ENCODE measurements at places on chromosomes 4 and X.

- peak; percentile 44 for DNase-seq
Measured at GRCh38 chr4:40283413-40283812, 51.7 kb upstream of the CHRNA9 start.

GRCh38 chr4:124803641-124804040 is 91.1 kb upstream of the ANKRD50 start:
- no peak for DNase-seq

- no peak for DNase-seq
Measured at GRCh38 chr4:156956359-156956758, 15.2 kb downstream of the PDGFC start.

GRCh38 chr4:184782731-184783373 is 42.9 kb downstream of the ACSL1 start:
- DNase-seq, result peak; percentile 11

DNA sequence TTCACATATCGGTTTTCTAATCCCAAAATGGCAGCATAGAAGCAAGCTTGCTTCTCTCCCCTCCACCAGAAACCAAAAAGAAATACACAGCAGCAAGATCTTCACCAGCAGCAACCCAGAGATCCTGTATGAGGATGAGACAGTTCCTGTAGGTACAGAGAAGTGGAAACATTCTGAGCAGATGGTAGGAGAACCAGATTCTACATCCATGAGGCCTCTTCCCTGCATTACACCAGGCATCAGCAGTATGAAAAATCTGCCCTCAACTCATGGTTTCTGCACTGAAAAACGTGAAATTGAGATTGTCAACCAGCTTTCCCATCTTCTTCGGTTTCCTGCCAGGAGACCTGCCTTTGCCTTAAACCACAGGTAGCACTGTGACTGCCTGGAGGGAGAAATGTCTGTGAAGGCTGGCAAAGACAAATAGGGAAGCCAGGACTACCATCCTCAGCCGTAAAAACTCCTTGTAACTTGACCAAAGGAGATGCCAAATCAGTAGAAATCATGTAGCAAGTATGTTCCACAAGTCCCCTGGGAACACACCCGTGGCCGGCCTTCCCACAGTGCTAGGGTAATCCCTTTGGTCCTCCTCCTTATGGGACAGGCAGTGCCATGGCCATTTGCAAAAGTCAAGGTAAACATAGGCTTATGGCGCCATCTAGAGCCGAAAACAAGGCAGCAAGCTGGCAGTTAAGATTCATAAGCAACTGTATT is 24.0 kb upstream of the MTHFD2L start:
- peak; percentile 78 for DNase-seq

DNA sequence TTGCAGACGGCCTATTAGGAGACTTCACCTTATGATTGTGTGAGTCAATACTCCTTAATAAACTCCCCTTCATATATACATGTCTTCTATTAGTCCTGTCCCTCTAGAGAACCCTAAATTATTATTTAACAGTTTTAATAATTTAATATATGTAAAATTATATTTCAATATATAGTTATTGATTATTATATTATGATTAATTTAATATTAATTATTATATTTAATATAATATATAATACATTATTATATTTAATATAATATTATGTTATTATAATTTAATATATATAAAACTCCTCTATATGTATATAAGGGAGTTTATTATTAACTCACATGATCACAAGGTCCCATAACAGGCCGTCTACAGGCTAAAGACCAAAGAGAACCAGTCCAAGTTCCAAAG is 533.2 kb downstream of the ARAP2 start:
- no peak for DNase-seq

- peak; percentile 55 for DNase-seq
Measured at GRCh38 chrX:39773923-39774773, 323.6 kb downstream of the BCOR start.

DNA sequence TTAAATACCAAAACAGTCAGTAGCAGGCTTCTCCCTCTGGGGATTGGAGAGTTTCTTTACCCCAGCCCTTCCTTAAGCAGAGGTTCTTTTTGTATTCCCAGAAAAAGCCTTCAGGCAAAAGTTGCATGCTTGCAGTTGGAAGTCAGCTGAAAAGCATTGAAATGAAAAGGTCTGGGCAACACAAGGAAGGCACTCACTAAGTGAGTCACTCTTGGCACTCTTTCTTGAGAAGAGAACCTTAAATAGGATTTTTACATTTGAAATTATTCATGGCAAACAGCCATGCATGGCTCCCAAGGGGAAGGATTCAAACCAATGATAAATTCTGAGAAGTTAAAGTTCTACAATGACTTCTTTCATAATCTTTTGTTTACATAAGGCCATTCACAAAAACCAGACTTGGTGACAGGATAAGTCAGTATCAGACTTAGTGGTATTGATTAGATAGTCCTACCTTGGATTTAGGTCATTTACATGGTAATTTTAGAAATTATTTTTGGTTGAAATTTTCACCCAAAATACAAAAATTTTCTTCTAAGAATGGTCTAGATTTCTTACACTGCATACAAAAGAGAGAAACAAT is 2068.9 kb downstream of the PCDH7 start:
- no peak for DNase-seq

DNA sequence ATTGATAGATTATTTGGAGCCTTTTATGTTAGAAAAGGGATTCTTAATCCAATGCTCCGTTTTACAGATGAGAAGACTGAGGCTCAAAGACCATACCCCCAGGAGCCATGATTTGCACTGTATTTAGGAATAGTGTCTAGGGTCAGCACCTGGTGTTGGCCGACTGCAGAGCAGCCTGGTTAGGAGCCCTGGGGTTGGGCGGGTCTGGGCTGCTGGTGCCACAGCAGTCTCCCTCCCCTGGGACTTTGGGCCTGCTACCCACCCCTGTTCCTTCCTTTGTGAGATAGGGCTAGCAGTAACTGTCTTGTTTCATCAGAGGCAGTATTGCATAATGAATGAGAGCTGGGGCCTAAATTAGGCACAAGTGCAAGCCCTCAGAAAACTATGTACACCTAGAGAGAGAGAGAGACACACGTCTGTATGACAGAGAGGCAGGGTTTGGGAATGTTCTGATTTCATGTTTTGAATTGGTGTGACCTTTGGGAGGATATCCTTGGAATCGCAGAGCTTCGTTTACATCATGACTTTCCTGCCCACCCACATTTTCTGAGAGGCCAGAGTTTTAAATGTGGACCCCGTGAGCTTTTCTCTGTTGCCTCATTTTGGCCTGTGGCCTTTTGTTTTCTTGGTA is 111.7 kb downstream of the PTTG2 start:
- no peak for DNase-seq

GRCh38 chr4:169404960-169405359 is 134.2 kb upstream of the SH3RF1 start:
- DNase-seq, result no peak

GRCh38 chr4:178556796-178557195 is 1114.6 kb upstream of the AGA start:
- no peak for DNase-seq

- peak; percentile 85 for DNase-seq
Measured at GRCh38 chrX:1521459-1521956, 15.5 kb downstream of the P2RY8 start.

DNA sequence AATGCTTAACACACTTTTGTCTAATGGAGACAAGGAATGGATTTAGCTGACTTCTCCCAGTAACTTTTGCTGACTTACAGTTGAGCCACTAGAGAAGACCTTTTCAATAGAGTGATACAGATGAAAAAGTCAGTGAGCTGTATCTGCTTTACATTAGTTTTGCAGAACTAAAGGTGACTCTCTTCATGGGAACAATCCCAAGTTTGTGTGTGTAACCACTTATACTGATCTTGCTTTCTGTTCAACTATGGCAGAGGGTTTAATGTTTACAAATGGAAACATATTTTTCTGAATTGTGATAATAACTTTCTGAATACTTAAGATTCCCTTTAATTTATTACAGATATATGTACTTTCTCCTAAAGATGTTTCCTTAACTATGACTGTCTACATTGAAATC is 182.6 kb upstream of the PUDP start:
- DNase-seq, result no peak

GRCh38 chrX:136266828-136267227 is 15.6 kb upstream of the MAP7D3 start:
- DNase-seq, result no peak

- DNase-seq, result no peak
Measured at GRCh38 chr4:125049711-125050110, 265.0 kb upstream of the FAT4 start.

DNA sequence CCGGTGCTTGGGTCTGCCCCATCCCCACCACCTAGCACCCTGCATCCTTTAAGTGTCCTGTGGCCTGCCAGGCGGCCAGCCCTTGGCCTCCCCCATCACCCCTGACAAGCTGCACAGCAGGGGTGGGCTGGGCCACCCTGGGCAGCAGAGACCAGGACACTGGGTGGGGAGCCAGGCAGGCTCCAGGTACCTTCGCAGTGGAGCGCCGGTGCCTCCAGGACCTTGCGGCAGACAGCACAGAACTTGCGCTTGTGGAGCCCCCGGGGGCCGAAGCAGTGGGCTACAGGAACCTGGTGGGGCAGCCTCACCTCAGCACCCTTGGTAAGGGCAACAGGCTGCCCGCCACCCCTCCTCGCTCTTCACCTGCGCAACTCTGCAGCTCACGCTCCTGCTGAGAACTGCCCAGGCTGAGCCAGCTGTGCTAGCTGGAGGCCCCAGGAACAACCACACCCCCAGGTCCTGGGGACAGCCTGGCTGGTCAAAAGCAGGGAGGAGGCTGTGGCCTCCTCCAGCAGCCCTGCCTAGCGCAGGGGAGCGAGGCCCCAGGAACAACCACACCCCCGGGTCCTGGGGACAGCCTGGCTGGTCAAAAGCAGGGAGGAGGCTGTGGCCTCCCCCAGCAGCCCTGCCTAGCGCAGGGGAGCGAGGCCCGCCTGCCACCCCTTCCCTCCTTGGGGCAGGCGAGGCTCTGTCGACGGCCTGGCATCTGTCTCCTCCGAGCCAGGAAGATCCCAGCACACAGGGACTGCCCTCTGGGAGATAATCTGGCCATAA is 4.6 kb downstream of the DGKQ start:
- DNase-seq, result no peak

- no peak for DNase-seq
Measured at GRCh38 chr4:106629268-106629625, 260.7 kb upstream of the GIMD1 start.

DNA sequence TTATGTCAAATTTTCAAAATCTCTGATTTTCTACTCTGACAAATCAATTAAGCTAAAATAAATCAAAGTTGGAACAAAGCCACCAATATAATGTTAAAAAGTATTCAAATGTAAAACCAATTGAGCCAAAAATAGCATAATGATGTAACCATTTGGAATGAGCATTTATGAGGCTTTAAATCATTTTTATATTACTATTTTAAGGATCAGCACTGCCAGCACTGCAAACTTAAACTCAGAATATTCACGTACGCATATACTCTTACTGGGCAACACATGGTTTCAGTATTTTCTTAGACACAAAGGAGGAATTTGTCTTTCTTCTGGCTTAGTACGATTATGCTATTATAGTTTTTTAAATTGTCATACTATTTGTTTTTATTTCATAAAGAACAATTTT is 52.2 kb downstream of the AFAP1 start:
- no peak for DNase-seq

DNA sequence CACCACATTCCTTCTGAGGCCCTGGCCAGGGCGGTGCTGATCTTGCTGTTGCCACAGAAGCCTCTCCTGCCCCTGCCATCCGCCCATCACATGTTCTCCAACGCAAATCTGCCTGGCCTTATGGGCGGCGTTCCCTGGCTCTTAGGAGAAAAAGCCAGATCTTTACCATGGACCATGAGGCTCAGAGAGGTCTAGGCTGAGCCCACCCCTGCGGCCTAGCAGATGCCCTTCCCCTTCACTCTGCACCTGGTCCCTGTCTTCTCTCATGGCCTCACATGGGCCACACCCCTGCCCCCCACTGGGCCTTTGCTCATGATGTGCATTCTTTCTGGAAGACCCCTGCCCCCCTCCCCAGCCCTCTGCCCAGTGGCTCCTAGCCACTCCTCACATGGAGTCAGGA is 78.5 kb downstream of the CRMP1 start:
- DNase-seq, result no peak

- DNase-seq, result no peak
Measured at GRCh38 chrX:135890087-135890585, 3.1 kb downstream of the CT45A10 start.

- no peak for DNase-seq
Measured at GRCh38 chrX:41580423-41581064, 108.2 kb upstream of the GPR34 start.

- DNase-seq, result no peak
Measured at GRCh38 chr4:67933038-67933437, 30.3 kb downstream of the TMPRSS11A start.

DNA sequence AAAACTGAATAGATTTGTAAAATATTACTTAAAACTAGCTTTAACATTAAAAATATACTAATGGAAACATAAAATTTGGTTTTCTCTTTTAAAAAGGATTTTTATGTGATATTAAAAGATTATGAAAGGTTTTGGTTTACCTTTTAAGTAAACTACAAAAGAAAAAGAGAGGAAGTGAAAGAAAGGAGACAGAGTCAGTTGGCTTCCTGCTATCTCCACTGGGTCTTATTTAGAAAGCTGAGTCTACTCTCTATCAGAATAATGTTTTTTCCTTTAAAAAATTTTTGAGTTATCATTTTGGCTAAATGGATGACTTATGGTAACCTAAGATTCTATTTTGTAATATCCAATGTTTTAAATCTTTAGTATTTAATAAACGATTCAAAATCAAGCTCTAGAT is 21.6 kb upstream of the ATP8A1 start:
- DNase-seq, result no peak

DNA sequence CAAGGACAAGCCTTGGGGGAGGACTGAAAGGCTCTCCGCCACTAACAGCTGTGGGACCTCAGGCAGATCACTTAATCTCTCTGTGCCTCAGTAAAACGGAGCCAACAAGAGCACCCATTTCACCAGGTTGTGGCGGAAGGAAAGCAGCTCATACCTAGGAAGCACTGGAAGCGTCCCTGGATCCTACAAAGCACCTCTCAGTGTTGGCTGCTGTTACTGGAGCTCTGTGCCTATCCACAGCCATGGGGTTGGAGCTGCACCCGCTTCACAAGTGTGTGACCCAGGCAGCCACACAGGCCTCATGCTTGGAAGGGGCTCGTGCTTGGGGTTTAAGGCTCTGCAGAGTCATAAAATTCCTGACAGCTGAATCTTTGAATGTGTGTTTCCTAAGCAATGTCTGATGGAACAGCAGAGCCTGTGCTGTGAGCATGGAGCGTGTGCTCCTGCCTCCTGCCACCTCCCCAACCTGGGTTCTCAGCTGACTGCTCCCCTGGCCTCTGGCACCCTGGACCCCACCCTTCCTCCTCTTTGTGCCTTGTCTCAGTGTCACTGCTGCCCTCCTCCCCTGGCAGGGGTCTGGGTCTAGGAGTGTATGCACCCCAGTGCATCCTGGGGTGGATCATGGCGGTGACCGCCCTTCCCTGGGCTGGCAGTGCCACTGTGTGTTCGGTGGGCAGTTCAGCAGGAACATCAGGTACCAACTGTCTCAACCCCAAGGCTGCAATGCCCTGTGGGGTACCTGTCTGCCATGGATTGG is 14.4 kb upstream of the MAN2B2 start:
- no peak for DNase-seq

DNA sequence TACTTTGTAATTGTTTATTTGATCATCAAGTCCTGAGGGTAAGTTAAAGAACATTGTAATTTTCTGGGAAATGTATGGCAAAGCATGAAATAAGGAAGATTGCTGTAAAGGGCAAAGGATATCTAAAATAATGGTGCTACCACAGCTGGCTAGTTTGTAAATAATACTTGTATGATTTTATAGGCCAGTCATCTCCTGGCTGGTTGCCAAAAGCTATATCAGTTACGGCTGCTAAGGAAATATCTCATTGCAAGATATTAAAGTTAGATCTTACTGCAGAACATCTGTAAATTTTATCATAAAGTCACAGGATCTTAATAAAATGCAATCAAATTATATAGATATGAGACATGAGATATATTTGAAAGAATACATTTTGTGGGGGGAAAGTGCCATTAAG is 150.8 kb upstream of the CXCL13 start:
- no peak for DNase-seq

All from activated naive CD4-positive, alpha-beta T cell treated with anti-CD3 and anti-CD28 coated beads for 36 hours (primary cell).